ENCODE measurements at places on chromosomes 6 and 20.

DNA sequence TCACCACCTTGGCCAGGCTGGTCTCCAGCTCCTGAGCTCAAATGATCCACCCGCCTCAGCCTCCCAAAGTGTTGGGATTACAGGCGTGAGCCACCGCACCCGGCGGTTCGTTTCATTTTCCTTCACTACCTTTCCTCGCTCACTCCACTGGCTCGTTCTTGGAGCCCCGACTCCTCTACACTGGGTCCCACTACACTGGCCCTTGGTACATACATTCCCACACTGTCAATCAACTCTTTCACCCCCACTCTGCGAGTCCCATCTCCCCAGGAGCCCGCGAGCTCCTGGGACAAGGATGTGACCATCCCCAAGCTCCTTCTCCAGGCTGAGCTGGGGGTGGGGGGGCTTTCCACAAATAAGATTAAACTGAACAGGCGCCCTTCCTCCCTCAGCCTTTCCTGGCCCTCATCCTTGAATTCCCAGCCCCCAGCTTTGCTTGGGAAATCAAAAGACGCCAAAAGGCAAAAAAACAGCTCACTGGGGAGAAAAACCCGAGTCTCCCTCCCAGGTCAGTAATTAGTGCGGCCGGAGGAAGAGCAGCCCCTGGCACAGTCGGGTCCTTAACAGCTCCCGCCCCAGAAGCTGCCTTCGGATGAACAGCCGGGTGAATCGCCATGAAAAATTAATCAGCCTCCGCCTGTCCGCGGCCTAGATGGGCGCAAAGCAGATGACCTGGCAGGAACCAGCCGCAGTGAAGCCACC, 42.8 kb upstream of the LY86 start:
- DNase-seq = no peak

- DNase-seq = no peak
These were observed 5.5 kb downstream of the MANBAL start for GRCh38 chr20:37295001-37295400.

GRCh38 chr6:92181347-92181746, 1238.0 kb downstream of the EPHA7 start:
- DNase-seq = no peak

DNA sequence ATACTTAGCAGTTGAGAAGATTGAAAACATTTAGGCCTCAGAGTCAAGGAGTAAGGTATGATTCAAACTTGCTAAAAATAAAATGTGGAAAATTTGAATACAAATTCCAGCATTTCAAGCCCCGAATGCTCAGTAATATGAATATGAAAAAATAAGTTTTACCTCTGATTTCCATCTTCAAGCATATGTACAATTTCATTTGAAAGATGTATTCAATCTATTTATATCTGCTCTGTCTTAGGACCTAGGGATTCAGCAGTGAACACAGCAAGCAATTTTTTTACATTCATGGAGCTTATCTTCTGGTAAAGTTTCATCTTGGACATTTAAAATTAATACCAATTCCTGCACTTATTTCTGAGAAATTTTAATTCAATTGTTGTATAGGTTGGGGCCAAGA, 262.7 kb upstream of the FOXQ1 start:
- DNase-seq = no peak

GRCh38 chr20:41391587-41392001, 25.0 kb upstream of the EMILIN3 start:
- no peak for DNase-seq

GRCh38 chr20:54090230-54091119, 20.1 kb upstream of the BCAS1 start:
- DNase-seq = no peak

DNA sequence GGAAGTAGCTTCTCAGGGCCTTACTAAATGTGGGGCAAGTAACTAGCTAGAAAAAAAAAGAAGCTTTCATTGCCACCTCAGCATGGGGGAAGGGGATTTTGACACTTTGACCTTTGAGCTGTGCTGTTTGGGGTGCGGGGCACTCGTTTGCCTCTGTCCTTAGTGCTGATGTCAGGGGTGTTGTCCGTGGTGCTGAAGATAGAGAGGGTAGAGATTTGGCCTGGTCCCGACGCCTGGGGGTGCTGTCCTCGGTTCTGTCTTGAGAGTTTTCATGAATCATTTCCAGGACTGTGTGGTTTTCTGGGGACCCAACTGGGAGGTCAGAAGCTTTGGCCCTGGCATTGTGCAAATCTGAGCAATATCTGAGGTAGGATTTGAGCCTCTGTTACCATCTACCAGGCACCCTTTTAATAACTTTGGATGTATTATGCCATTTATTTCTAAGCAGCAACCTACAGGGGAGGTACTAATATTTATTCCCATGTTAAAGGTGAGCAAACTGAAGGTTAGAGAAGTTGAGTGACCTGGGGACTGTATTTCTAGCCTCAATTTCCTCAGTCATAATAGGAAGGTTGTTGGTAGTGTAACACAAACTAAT, 78.0 kb downstream of the DLGAP4 start:
- no peak for DNase-seq

DNA sequence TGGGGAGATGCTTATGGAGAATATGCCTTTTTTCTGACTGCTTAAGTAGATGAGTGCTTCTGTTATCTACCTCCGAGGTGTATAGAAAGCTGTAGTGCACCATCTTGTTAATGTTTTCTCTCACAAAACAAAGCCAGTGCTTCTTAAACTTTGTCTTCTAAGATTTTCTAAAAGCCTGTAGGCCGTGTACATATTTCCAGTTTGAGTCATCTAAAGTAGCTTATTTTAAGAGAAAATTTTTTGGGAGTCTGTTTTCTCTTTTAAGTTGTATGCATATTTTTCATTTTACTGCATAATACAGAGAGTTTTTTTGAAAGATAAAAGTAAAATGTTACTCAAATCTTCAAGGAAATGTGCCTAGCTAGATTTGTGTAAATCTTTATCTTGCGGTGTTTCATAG, 151.7 kb downstream of the GRIK2 start:
- DNase-seq = no peak

- DNase-seq = no peak
These were observed 233.7 kb downstream of the DLL1 start for GRCh38 chr6:170057034-170057734.
